ENCODE measurements at places on chromosomes 3 and 15. TPM values are rescaled to one million over a fixed set of nuclear protein-coding genes. Genes with fewer than 3 reads are reported as not detected.

RBMS3 gene
- 9.4 TPM for total RNA-seq

ACTC1 gene
- total RNA-seq = 2.0 TPM

- DNase-seq = no peak
These were observed 591.5 kb downstream of the ZNF385D start for GRCh38 chr3:21159543-21159906.

DNA sequence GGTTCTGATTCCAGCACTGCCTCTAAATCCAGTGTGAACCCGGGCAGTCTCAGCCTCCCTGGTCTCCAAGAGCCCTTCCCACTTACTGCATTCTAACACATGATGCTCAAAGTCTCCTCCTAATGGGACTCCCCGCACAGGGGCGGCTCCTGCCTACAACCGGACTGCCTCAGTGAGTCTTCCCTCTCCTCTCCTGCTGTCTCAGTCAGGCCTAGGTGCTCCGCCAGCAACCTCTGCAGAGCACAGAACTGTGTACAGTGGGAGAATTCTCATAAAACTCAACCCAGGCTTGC, 28.9 kb downstream of the TBC1D2B start:
- DNase-seq = no peak

Data from H7 (cell line).